ENCODE measurements at places on chromosomes 2 and 18. TPM values are rescaled to one million over a fixed set of nuclear protein-coding genes. Genes with fewer than 3 reads are reported as not detected.

- DNase-seq, result no peak
Measured at GRCh38 chr2:46365913-46366667, 68.9 kb downstream of the EPAS1 start.

DNA sequence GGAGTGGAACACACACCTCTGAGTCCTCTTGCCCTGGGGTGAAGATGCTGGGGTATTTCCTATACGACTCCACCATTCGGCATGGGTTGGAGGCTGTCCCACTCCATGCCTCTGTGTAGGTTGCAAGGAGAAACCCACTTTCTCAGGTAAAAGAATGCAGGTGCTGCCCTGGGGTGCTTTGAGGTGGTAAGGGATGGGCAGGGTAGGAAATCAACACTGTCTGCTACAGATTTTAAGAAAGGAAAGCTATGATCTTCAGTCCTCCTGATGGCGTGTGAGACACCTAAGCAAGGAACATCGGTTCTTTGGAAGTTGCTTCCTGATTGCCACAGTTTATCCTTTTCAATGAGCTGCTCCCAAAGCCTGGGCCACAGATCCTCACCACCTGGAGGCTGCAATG is 209.2 kb downstream of the NCK2 start:
- no peak for DNase-seq

DNA sequence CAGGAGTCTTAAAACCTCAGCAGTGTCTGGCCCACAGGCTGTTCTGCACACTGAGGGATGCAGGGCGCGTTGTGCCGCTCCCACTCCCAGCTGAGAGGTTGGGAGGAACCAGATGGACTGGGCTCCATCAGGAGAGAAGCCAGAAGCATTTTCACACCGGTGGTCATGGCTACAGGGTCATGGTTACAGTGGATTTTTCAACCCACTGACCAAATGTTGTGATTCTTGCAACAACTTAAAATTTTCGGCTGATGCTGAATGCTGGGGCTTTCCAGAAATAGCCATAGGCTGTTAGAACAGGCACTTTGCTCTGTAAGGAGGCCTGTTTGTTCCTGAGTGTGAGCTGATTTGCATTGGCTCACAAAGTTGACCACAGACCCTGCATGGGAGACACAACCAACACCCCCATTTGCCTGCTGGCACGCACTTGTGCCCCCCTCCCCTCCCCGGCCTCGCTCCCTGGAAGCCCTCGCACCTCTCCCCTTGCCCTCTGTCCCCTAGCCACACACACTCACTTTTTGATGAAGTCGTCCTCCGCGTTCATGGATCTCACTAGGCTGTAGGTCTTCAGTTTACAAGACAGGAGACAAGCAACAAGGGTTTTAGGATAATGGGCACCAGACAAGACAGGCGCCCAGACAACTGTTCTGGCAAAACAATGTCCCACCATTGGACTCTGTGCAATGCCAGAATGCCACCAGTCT is 3.4 kb downstream of the LPIN1 start:
- no peak for DNase-seq

DNA sequence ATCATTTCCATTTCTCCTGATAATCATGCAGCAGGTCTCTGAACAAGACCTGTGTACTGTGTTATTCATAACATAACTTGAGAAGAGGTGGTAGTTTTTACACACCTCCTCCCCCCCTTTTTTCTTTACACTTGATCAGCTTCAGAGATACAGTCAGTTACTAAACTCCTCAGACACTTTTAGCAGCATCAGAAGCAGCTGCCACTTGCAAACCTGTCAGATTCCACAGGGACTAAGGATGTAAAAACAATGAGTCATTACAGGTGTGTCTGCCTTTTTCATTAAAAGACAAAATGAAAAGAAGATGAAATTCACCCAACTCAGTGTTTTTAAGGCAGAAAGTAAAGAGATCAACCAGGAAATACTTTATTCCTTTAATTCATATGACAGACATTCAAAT is 254.0 kb downstream of the NRXN1 start:
- DNase-seq, result no peak

GRCh38 chr2:20612925-20613916 is 37.7 kb downstream of the HS1BP3 start:
- peak; percentile 28 for DNase-seq

EPB41L5 gene
- total RNA-seq, result 9.3 TPM

AQP12A gene
- not detected for total RNA-seq

SCYGR4 gene
- not detected for total RNA-seq

UGT1A3 gene
- not detected for total RNA-seq
